T-cell (primary cell): ENCODE measurements at places on chromosomes 1 and 21. TPM values are rescaled to one million over a fixed set of nuclear protein-coding genes. Genes with fewer than 3 reads are reported as not detected.

GRCh38 chr1:196355206-196355786 lies 252.9 kb downstream of the KCNT2 start:
- no peaks in the 10 kb centered on the region for H3K36me3 ChIP-seq
- DNase-seq: no peak
- no peaks in the 10 kb centered on the region for H3K4me1 ChIP-seq
- H3K27ac ChIP-seq: no peak overlapping the region
- no peak overlapping the region for H3K4me3 ChIP-seq
- no peaks in the 10 kb centered on the region for H3K27me3 ChIP-seq

GRCh38 chr1:2853711-2854110 lies 52.2 kb upstream of the TTC34 start:
- H3K4me1 ChIP-seq: no peaks in the 10 kb centered on the region
- H3K4me3 ChIP-seq: no peak overlapping the region
- no peaks in the 10 kb centered on the region for H3K36me3 ChIP-seq

DNA sequence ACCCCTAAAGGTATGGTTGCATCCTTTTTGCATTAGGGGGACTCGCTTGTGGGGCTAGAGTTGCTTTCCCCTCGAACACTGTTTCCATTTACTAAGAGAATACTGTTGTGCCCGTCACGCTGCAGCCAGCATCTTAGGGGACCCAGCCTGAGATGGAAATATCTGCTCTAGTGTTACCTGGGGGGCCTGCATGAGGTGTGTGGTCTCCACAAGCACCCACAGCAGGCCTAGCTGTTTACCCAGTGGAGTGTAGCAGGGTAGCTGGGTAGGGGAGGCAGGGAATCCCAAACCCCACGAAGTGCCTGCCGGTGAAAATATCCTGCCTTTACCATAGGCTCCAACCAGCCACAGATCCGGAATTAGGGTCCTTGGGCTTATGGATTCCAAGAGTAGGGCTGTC lies 303.6 kb downstream of the PTPRU start:
- no peak overlapping the region for H3K4me3 ChIP-seq
- H3K27me3 ChIP-seq: no peaks in the 10 kb centered on the region
- H3K36me3 ChIP-seq: no peaks in the 10 kb centered on the region
- H3K27ac ChIP-seq: no peak overlapping the region
- no peaks in the 10 kb centered on the region for H3K4me1 ChIP-seq

The MEX3A gene
- 0.16 TPM for total RNA-seq

The CFHR2 gene
- total RNA-seq: not detected

DNA sequence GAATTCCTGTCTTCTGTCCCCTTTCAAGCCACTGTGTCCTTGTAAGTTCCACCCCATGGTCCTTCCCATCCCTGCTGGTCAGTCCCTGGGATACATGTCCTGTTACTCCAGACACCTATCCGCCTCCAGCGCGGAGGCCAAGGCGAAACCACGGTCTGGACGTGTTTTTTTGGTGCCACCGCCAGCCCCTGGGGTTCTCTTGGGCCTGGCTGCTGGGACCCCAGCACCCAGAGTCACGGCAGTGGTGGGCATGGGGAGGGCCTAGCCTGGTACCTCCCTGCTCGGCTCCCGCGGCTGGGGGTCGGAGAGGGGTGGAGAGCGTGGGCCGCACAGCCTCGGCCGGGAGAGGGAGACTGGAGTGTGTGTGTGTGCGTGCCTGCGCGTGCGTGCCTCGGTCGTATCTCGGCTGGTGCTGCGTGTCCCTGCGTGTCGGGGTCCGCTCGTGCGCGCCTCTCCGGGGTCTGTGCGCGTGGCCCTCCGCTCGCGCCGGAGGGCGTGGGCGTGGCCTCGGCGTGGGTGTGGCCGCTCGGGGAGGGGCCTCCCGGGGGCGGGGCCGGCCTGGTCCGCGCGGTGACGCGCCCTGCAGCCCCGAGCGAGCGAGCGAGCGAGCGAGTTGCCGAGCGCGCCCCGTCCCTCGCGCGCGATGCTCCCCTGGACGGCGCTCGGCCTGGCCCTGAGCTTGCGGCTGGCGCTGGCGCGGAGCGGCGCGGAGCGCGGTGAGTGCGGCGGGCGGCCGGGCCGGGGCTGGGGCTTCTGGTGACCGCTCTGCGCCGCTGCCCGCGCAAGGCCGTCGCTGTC lies at the start of gene VWA1:
Gene VWA1 (plus strand): TSS at position 585 of the 798 bp plus-strand sequence. CDS start 59 bp downstream, at position 644.
- H3K4me1 ChIP-seq: peaks cover 2% of the 10 kb centered on the region
- H3K27ac ChIP-seq: no peak within 1 kb of the TSS
- DNase-seq: no peak
- H3K36me3 ChIP-seq: no peaks in the 10 kb centered on the region
- peaks cover 87% of the 10 kb centered on the region for H3K27me3 ChIP-seq

DNA sequence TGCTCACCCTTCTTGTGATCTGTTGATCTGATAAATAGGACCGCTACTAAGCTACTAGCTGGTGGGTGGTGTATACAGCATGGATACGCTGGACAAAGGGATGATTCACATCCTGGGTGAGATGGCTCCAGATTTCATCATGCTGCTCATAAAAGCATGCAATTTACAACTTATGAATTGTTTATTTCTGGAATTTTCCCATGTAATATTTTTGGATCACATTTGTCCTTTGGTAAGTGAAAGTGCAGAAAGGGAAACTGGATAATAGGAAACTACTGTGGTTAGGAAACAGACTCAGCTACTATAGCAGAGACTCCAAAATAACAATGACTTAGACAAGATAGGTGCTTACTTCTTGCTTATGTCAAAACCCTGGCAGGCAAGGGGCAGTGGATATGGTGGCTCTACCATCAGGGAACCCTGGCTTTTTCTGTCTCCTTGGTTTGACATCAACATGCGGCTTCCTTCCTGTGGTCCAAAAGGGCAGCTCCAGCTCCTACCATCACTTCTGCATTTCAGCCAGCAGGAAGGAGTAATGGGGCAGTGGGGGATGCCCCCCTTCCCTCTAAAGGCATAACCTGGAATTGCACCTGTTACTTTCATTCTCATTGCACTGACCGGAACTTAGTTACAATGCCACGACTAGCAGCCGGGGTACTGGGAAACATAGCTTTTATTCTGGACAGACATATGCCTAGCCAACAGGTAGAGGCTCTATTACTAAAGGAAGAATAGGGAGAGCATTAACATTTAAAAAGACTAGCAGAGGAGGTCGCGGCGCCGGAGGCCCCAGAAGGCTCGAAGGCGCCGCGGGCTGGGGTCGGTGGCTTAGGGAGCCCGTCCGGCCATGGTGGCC lies 13.8 kb upstream of the AK2 start:
- H3K27me3 ChIP-seq: no peaks in the 10 kb centered on the region
- H3K36me3 ChIP-seq: no peaks in the 10 kb centered on the region
- no peak overlapping the region for H3K4me3 ChIP-seq

The XCL2 gene
- total RNA-seq: 6.3 TPM

- no peaks in the 10 kb centered on the region for H3K4me1 ChIP-seq
- H3K27me3 ChIP-seq: no peaks in the 10 kb centered on the region
- no peak for DNase-seq
- no peak overlapping the region for H3K4me3 ChIP-seq
- H3K27ac ChIP-seq: no peak overlapping the region
- no peaks in the 10 kb centered on the region for H3K36me3 ChIP-seq
These were observed 209.5 kb downstream of the SMYD3 start for GRCh38 chr1:246297279-246298265.

The CA6 gene
- 0.95 TPM for total RNA-seq

DNA sequence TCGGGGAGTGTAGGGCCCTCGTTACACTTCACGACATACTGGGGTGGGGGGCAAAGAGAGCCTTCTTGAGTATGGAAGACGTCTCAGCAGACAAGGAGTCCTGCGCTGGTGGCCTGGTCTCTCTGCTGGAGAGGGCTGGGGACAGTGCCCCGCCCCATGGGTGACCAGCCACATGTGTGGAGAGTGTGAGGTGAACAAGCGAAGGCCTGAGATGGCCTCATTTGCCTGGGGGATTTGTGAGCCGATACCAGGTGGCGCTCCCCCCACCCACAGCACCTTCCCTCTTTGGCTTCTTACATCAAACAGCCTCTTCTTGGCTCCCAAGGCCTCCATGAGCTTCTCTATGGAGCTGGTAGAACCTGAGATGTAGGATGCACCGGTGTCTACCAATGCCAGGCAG lies 4.0 kb upstream of the ETNK2 start:
- no peak overlapping the region for H3K27ac ChIP-seq
- no peaks in the 10 kb centered on the region for H3K36me3 ChIP-seq
- no peak for DNase-seq

DNA sequence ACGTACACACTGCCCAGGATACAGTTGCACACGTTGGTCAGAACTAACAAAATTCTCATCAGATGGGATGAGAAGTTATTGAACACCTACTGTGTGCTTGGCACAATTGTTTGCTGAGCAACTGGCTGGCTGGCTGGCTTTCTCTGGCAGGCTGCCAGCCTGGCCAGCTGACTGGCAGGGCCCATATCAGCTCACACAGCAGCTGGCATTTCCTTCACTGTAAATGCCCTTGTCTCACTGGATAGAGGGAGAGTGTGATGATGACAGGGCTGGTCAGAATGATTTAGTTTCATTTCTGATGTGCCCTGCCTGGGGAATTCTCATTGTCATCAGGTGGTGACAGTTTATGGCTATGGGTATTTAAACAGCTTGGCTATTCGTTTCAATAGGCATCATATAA lies 15.8 kb downstream of the CAMK2N1 start:
- no peaks in the 10 kb centered on the region for H3K36me3 ChIP-seq
- H3K27me3 ChIP-seq: peaks cover 2% of the 10 kb centered on the region
- DNase-seq: no peak
- H3K4me1 ChIP-seq: no peaks in the 10 kb centered on the region
- no peak overlapping the region for H3K4me3 ChIP-seq
